Stimulated activated CD8-positive, alpha-beta memory T cell treated with anti-CD3 and anti-CD28 coated beads, Interleukin-2, amount 100 ng/mL, for 1 hour (primary cell): ENCODE measurements at places on chromosomes 5 and 9.

- no peak for DNase-seq
Measured at GRCh38 chr5:147369742-147370374, 135.0 kb downstream of the STK32A start.

GRCh38 chr9:1948541-1948940 is 66.6 kb upstream of the SMARCA2 start:
- no peak for DNase-seq

DNA sequence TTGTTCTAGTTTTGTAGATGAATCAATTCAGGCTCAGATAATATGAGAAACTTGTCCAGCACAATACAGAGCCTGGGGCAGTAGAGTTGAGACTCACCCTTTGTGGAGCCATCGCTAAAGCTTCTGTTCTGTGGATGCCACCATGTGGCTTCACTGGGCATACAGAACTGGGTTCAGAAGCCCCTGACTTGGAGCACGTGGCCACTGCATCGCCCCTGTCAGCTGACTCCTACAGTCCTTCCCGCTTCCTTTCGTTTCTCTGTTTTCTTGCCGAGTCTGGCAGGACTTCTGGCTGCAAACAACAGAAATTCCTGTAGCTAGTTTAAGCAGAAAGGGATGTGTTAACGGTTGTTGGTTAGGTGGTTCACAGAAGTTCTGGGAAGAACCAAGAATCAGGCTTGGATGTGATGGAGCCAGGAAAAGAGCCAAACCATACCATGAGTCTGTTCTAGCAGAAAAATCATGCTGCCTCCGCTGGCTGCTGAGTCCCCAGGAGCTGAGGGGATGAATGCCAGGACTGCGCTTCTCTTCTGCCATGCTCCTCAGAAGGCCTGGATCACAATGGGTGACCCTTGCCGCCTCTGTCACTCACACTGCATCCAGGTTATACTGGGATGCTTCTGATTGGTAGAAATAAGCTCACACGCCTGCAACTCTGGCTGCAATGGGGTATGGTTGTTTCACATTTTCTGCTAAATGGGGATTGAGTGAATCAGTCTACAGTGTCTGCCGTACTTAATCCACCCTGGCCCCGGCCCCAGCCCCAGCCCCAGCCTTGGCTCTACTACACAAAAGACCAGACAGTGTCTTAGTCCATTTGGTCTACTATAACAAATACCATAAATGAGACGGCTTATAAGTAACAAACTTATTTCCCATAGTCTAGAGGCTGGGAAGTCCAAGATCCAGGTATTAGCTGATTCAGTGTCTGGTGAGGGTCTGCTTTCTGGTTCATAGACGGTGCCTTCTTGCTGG is 262.5 kb downstream of the GOLPH3 start:
- no peak for DNase-seq

DNA sequence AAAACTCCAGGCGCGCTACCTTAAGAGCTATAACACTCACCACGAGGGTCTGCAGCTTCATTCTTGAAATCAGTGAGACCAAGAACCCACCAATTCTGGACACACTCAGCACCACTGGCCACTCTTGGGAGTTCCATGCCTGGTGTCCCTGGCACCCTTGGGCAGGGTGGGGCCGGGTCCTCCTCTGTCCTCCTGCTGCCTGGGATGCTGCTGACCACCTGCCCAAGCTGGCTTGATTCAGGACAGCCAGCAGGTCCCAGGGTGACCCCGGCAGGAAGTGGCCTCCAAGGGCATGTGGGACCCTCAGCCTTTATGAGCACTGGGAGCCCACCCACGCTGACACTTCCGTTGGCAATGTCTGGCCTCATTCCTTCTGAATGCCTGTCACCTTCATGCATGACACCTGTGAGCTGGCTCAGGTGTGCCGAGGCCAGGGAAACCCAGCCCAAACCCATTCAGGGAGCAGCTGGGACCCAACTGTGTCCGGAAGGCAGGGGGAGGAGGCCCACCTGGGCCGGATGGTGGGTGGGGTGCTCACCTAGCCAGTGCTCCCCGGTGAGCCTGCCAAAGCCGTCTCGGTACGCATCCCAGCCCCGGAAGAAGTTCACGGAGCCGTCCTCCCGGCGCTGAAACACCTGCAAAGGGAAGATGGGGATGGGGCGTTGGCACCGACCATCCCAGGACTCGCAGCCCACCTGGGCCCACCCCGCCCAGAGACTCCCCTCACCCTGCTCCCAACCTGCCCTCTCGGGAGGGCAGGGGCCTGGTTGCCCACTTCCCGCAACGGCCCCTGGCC is 14.8 kb upstream of the QRFP start:
- no peak for DNase-seq

GRCh38 chr5:176941951-176942350 is 42.8 kb upstream of the HK3 start:
- no peak for DNase-seq

GRCh38 chr9:73869264-73869663 is 627.9 kb upstream of the RORB start:
- DNase-seq = no peak

- no peak for DNase-seq
Measured at GRCh38 chr9:85508616-85509015, 233.1 kb downstream of the AGTPBP1 start.

- DNase-seq = no peak
Measured at GRCh38 chr5:113612060-113612496, 98.6 kb downstream of the YTHDC2 start.

DNA sequence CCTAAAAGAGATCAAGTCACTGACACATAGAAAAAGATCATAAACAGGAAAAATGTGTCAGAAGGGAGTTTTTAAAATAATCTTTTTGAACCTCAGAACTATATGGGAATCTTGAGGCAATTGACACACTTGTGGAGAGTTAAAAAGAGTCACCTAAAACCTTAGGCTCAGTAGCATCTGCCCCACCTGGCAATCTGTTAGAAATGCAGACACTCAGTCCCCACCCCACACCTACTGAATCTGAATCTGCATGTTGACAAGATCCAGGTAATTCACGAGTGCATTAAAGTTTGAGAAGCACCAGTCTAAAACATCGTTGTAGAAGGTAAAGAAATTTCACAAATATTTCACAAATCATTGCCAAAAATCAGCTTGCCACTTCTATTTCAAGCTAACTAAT is 388.3 kb downstream of the NR2F1-AS1 start:
- no peak for DNase-seq

- no peak for DNase-seq
Measured at GRCh38 chr9:35501946-35502345, 12.0 kb downstream of the RUSC2 start.

DNA sequence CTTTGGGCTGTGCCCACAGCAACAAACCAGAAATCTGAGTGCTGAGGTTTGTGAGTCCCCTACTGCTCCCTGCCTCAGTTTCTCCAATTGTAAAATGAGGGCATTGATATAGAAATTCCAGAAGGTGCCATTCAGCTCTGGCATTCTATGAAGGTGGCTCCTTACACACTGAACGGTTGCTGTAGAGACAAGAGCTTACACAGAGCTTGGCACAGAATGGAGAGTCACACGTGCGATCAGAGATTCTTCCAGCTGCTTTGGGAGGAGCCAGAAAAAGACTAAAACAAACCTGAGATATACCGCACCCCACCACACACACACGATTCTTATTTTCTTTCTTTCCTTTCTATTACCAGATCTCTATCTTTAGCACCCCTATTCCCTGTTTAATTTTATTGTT is 122.7 kb downstream of the SLIT3 start:
- DNase-seq = no peak

- no peak for DNase-seq
Measured at GRCh38 chr5:173793648-173794548, 94.3 kb upstream of the CPEB4 start.

- DNase-seq = no peak
Measured at GRCh38 chr9:82331079-82331478, 342.5 kb downstream of the SPATA31D1 start.

DNA sequence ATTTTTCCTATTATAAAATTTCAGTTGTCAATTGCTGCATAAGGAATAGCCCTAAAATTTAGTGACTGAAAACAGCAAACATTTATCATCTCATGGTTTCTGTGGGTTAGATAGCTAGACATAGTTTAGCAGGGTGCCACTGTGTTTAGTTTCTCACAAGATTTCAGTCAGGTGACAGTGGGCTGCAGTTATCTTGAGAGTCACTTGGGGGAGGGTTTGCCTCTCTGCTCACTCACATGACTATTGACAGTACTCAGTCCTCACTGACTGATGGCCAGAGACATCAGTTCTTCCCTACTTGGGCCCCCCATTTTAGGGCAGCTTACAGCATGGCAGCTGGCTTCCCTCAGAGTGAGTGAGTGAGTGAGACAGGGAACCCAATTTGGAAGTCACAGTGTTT is 42.0 kb downstream of the PBX3 start:
- DNase-seq = no peak

DNA sequence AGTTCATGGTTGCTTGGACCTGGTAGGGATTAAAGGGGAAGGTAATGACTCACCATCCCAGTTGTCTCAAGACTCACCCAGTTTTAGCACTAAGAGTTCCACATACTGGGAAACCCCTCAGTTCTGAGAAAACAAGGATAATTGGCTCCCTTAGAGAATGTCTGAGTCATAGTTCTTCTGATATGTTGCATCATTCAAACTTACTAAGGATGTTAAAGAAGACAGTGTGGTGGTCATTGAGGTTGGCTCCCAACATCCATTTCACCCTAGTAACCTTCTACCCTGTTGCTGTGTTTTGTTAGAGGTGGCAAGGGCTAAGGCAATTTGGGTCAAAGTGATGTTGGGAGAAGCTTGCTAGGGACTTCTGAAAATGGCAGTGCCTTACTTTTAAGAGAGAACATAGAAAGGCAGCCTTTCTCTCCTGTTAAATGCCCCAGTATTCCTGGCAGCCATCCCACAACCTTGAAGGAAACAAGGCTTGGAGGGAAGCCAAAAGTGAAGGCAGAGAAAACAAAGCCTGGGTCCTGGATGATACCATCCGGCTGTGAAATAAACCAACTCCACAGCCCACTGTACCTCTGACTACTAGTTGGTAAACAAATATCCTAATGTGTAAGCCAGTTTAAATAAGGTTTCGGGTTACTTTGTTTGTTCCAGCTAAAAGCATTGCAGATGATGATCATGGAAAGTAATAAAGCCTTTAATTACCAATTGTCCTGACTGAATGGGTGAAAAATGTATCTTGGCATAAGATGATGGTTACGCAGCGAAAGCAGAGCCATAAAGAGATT is 80.4 kb upstream of the ADAMTSL1 start:
- DNase-seq = no peak

DNA sequence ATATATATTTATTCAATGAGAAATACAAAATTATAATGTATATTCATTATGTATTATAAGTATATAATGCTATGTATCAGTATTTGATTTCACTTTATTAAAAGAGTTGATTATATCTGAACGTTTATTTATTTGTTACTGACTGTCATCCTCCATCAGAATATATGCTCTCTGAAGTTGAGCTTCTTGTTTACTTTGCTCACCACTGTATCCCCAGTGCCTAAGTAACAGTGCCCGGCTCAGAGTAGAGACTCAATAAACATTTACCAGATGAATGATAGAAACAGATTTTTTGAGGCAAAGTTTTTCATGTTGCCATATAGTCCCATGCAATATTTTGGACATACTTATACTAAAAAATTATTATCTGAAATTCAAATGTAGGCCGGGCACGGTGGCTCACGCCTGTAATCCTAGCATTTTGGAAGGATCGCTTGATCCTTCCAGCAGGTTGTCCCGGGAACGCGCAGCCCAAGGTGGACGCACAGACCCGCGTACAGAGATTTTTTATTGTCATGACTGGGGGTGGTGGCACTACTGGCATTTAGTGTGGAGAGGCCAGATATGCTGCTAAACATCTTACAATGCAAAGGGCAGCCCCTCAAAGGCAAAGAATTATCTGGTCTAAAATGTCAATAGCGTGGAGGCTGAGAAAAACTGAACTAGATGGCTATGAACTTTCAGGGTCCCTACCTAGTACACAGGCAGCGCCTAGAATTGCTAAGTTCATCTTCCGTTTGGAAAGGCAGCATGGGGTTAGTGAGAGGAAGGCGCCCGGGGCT is 761 bp upstream of the DNAJC25 start:
- no peak for DNase-seq
